Right ventricle myocardium superior (tissue), 1 donor: ENCODE measurements at places on chromosomes 2 and 18.

DNA sequence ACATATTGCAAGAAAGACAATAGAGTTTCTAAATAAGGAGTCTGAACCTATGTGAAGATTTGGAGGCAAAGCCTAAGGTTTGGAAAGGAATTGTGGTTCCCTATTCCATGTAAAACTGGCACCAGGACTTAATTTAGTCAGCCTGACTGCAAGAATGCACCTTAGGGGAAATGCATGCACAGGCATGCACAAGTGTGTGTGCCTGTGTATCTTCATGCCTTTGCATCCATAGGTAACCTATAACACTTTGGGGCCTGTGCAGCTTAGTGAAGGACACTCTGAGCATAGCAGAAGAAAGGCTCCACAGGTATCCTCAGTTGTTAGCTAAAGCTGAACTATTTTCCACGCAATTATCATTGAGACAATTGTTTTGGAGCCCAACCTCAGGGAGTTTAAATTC, 73.4 kb downstream of the RPRM start:
- no peak for DNase-seq

- peak; percentile 88 for DNase-seq
Measured at GRCh38 chr18:37393945-37394609, 171.5 kb downstream of the CELF4 start.

DNA sequence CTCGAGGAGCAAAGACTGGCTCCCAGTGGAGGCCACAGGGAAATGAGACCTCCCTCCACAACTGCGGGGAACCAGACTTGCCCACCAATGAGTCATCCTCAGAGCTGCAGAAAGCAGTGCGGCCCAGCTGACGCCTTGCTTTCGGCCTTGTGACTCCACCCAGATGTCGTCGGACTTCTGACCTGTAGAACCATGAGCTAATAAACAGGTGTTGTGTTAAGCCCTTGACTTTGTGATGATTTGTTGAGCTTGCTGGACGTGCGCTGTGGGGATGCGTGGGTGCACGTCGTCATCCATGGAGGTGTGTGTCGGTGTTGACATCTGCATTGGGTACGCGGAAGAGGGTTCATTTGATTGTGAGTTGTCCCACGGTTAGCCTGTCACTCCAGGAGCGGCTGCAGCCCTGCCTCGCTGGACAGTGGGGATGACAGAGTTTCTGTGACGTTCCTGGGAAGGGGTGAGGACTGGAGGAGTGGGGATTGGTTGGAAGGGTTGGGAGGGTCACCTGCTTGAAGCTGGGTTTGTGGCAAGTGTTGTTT, 154.1 kb downstream of the SH3BP4 start:
- DNase-seq: no peak

DNA sequence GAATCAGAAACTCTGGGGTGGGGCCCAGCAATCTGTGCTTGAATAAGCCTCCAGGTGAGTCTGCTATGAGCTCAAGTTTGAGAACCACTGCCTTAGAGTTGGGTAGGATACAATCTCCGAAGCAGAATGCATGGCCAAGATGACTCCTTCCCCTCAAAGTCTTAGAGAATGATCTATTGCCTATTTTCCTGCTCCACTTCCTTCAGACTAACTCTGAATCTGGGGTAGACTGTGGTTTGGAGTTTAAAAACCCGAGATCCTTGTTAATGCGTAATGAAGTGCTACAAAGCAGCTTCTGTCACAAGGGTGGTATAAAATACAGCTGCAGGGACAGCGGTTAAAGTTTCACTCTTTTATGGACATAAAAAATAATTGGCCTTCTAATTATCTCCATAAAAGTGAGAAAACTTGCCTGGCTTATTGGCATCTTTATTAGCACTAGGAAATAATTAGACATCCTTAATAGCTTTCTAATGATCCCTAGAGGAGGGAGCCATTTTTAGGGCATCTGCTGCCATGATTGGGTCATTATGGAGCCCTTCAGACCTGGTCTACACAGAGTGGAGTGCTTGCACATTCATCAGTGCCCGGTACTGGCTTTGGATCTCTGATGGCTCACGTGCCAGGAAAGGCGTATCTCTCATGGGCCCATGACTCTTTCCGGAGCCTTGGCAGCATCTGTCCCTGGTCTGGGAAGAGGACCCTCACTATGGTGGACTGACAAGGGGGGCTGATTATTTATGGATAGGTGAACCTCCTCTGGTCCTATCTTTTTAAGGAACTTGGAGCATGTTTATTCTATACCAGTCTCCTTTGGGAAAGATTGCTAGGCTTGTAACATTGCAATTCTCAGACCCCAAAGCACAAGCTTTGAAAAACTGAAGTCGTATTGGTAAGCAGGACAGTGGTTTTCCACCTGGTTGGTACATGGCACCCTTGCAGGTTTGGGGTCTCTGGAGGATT, 28.2 kb downstream of the SIX2 start:
- no peak for DNase-seq

DNA sequence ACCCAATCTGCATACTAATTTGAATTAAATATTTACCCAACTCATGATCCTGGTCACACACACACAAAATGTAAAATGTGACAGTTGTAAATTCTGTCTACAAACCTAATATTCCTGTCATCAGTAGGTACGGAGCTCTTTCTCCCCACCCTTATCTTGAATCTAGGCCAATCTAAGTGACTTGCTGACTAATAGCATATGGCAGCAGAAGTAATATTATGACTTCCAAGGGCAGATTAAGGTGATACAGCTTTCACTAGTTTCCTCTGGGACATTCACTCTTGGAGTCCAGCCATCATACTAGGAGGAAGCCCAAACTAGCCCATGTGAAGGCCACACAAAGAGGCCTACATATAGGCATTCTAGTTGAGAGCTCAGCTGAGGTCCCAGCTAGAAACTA, 89.4 kb downstream of the TMEM131 start:
- no peak for DNase-seq

- DNase-seq: no peak
Measured at GRCh38 chr2:241535871-241536655, 22.5 kb upstream of the BOK start.

DNA sequence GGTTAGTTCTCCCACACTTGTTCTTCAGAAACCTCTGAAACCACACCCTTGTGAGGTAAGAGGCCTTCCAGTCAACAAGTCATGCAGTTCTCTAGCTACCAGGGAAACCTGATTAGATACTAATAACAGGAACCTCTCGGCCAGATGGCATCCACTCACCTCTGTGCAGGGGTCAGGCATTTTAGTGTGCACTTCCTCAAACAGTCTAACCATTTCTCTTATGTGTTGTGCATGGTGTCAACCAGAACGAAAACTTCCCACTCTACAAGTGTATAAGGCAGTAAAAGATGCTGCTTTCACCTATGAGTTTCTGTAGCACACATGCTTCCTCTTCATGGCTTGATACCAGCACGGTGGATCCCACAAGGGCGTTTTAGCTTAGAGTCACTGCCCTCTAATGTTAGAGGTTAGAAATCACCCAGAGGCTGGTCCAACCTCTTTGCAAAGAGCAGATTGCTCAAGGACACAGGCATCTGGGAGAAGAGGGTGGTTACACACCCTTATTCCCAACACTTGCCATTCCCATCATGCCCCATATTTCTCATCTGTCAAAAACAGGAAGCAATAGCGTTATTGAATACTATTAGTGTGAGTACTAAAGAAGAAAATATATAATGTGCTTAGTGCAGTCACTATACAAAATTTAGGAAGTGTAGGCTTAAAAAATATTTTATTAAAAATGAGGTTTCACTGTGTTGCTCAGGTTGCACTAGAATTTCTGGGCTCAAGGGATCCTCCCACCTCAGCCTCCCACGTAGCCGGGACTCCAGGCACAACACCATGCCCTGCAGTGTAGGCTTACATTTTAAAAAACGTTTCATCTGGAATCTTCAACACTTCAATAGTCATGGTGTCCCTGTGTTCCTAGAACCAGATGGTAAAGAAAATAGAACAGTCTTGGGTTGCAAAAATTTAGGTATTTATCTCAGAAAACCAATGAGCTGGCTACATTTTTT, 34.5 kb upstream of the RAB31 start:
- DNase-seq: no peak

DNA sequence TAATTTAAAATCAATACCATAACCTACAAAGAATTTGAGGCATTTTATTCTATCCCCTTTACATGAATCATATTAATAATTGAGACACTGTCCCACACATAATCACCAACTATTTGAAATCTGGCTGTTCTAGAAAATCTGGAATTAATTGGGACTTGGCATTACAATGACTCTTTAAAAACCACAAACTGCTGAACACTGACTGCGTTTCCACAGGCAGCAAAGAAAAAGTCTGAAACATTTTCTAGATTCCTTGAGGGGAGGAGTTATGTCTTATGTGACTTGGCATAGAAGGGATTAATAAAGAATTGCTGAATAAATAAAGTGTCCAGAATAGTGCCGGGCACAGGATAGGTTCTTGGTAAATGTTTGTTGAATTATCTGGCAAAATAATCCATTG, 61.4 kb downstream of the GPR39 start:
- DNase-seq: no peak

GRCh38 chr2:31202833-31203232, 14.5 kb downstream of the CAPN14 start:
- DNase-seq: no peak

DNA sequence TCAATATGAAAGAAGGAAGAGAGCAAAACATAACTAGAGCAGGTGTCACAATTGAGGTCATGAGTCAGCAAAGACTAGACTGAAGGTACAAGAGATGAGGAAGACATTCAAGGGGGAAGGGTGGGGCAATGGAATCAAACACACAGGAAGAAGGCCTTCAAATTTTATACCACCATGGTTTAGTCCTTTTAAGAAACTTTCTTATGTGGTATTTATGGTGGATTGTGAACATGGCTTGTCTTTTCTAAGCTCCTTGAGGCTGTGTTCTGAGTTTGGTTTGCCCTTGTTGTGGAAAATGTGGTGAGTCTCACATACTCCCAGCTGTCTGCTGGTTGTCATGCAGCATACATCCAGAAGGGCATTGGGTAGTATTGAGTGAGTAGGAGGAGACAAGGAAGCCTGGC, 62.1 kb downstream of the NABP1 start:
- no peak for DNase-seq

GRCh38 chr2:213171147-213171546, 19.7 kb upstream of the IKZF2 start:
- no peak for DNase-seq

GRCh38 chr2:134527381-134527780, 191.4 kb downstream of the TMEM163 start:
- no peak for DNase-seq

DNA sequence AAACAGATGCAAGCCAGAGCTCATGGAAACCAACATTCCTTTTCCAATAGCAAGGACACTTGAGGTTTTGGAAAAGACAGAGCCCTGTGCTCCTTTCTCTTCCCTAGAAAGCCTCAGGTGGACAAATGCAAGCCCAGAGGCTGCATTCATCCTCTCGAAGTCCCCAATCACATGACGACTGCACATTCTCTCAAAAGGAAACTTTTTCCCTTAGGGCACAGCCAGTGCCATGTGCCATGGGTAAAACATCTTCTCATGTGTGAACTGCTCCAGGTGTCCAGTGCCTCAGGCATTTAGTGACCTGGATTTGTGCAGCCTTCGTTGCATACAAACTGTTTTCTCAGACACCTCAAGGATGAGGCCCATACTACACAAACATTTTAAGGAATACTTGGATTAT, 140.7 kb downstream of the LAMA1 start:
- DNase-seq: no peak

DNA sequence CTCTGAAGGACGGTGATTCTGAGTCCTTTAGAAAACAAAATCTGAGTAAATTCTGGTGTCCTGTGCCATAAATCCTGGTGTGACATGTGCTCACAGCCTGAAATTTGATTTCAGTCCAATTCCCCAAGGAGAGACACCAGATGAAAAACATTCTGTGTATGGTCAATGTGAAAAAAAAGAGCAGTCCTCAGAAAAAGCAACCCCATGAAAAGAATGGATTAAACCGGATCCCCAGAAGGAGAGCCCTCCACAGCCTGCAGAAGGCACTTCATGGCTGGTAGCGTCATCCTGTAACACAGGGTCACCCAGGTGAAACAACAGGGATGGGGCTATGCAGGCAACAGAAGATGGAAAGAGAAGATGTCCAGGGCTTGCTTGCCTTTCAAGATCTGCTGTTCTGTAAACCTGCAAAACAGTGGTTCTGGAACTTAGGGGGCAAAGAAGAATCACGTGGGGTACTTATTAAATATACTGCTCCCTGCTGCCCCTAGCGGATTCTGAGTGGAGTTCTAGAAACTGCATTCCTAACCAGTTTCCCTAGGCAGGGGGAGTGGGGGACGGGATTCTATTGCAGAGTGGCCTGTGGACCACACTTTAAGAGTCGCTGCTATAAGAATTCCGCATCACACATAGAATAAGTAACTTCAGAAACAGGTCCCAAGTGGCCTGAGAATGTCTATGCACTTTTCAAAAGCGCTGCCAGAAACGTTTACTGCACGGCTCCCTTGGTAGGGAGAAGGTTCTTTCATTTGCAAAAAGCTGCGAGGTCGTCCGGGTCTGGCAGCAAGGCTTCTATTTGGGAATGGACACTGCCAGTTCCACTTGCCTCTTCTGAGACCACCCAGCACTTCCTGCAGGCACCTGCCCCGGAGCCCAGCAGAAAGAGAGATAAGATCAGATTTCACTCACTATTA, 118.9 kb upstream of the ARL5A start:
- DNase-seq: no peak
